Hair follicular keratinocyte (primary cell): ENCODE measurements at places on chromosomes 11 and 22. TPM values are rescaled to one million over a fixed set of nuclear protein-coding genes. Genes with fewer than 3 reads are reported as not detected.

Gene TUB
- 0.70 and 1.3 TPM in 2 replicates for total RNA-seq

Gene TTC28
- 1.5 and 4.2 TPM in 2 replicates for total RNA-seq

Gene KDM4E
- total RNA-seq: not detected in 2 replicates

Gene TSSK2
- total RNA-seq: not detected in 2 replicates

Gene ZBTB16
- total RNA-seq: 0.08 and 0.55 TPM in 2 replicates

Gene PGR
- total RNA-seq: 0.15 TPM in 1 of 2 replicates, not detected in the other

Gene SEC14L3
- total RNA-seq: not detected in 2 replicates

Gene SLC22A25
- not detected in 2 replicates for total RNA-seq

Gene RNF214
- 6.2 and 6.5 TPM in 2 replicates for total RNA-seq
